CD4-positive, alpha-beta T cell treated with Interleukin-17A for 4 hours (primary cell): ENCODE measurements at places on chromosomes 5 and 9.

GRCh38 chr9:112789473-112789872 lies 38.9 kb downstream of the SNX30 start:
- no peak for DNase-seq

- DNase-seq: no peak
Observed at GRCh38 chr9:16308645-16309044, 561.8 kb downstream of the BNC2 start.

DNA sequence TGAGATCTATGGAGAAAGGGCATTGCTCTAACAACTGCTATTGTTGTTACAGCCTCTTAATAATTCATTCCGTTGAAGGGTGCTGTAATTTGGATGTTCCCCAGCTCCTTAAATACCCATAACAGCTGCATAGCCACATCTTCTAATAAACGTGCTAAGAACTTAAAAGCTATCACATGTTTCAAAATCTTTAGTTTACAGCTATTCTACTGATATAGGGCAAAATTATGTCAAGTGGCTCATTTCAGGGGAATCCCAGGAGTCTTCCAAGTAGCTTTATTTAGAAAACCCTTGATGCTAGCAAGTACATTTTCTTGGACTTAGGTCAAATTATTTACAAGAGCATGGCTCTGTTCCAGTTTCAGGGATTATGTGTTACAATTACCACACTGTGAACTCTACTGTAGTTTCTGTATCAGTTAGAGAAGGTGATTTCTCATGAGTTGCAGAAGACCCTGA lies 990.4 kb upstream of the ACO1 start:
- no peak for DNase-seq

DNA sequence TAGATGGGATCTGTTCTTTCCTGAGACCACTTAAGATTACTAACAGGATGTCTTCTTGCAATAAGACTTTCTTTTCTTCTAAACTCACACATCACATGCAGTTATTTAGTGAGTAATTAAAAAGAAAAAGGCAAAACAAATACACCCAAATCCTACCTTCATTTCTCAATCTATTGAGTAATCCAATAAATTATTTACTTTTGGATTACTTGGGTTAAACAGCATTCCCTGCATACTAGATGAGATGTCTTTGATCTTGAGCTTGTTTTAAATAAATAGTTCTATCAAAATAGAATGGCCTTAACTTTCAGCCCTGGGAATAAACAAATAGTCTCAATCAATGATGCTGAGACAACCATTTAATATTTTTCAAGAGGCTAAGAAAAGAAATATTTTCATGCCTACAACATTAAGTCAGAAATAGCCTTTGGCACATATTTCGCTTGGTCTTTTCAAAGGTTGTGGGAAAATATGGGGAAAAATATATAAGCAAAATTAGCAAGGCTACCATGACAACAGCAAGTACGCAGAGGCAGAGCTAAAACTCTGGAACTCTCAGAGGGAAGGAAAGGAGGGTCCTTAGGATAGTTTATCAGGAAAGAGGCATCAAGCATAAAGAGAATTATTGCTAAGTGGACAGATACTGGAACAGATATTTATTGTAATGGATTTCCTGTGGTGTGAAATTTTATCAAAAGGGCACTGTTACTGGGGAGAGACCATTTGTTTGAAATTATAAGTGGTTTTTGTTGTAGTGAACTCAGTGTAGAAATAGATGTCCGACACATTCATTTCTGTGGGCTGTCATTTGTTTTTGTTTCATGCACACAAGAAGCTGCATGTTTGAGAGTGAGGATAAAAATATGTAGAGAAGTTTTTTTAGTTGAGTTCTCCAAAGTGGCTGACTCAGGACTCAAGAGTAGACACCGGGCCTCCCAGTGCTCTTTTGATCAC lies 70.2 kb upstream of the CDH6 start:
- DNase-seq: no peak

- no peak for DNase-seq
Observed at GRCh38 chr5:170143091-170143490, 37.4 kb downstream of the FOXI1 start.

DNA sequence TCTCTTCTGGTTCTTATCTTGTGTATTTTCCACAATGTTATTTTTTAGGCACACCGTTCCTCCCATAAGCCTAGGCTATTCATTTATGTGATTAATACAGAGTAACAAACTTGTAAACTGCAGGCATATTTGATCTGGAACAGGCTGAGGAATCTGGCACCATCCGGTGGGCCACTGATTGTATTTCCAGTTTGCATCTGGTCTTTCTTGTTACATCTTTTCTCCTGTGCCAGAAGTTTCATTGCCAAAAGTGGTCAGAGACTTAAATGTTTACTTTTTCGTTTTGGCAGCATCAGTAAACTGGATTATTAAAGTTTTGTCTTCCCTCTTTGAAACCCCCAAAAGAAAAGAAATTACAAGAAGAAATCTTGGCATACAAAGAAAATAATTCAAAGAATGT lies 17.9 kb upstream of the ZCCHC7 start:
- no peak for DNase-seq

DNA sequence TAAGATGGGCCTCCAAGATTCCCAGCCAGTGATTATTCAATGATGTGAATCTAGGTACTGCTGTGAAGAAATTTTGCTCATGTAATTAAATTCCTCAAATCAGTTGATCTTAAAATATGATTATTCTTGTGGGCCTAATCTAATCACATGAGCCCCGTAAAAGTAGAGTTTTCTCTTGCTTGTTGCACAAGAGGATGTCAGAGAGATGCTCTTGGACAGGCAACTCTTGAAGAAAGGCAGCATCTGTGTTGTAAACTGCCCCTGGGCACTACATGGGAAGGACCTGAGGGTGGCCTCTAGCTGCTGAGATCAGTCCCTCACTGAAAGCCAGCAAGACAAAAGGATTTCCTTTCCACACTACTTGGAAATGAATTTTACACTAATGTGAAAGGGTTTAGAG lies 132.9 kb downstream of the TRPM3 start:
- no peak for DNase-seq

DNA sequence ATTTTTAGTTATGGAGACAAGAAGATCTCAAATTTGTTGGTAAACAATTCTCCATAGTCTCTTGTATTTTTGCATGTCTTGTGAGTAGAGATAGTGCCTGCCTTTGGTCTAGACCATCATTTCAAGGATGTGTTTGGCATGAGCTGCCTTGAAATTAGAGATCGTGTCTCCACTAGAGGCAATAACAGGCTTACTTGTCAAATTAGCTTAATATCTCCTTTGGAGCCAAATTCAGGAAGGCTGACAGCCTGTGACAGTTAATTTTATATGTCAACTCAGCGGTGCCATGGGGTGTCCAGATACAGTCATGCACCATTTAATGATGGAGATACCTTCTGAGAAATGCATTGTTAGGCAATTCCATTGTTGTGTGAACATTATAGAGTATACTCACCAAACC lies 24.8 kb upstream of the PRDM9 start:
- DNase-seq: no peak

GRCh38 chr5:1483856-1484729 lies 38.9 kb upstream of the SLC6A3 start:
- no peak for DNase-seq

DNA sequence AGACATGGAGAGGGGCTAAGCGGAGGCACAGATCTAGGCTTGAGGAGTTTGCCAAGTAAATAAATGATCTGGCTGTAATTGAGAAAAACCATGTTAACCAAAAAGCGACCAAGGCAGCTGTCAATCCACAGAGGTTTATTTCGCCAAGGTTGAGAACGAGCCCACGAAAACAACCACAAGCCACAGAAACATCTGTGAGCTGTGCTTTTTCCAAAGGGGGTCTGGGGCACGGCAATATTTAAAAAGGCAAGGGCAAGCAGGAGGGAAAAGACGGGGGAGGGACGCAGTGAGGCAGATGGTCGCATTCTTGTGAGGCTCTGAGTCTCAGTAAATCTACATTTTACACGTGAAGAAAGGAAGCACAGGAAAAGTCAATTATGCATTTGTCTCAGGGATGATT lies 25.4 kb downstream of the CCT5 start:
- DNase-seq: no peak

DNA sequence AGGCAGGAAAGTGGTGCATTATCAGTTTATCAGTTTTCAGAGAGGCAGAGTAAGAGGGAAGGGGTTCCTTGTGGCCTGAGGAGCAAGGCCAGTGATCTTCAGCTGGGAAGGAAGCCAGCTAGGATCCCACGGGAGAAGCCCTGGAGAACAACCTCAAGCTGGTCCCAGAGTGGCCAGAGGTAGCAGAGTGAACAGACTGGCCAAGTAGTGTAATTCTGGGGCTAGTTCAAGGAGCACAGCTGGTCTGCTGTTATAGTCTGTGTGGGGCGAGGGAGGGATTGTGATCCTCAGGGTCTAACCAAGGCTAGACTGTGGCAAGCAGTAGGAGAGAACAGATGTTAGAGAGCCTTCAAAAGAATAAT lies 164.6 kb downstream of the CARTPT start:
- no peak for DNase-seq

DNA sequence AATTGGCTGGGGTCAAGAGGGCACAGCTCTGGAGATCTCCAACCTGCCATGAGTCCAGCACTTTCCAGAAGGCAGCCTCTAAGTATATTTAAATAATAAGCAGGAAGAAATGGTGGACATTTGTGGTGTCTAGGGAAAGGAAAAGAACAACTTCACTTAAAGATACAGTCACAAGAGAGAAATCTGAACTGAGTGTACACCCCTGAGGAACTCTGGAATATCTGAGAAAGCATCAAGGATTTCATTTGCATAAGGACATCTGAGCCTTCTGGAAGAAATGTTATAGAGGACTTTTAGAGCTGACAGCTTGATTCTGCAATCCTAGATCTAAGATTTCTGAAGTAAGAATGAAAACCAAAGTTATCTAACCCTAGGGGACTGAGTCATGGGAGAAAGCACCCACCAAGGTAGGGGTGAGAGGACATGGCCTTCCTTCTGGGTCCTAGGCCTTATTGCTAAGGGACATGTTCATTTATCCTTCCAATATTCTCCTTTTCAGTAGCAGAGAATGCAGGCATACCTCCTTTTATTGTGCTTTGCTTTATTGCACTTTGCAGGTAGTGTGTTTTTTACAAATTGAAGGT lies 253.4 kb upstream of the SLC24A2 start:
- DNase-seq: no peak
